Activated T-cell treated with anti-CD3 and anti-CD28 coated beads, Interleukin-2, amount 50 U/mL, for 72 hours (primary cell): ENCODE measurements at places on chromosomes 6 and 20. TPM values are rescaled to one million over a fixed set of nuclear protein-coding genes. Genes with fewer than 3 reads are reported as not detected.

GRCh38 chr6:168774381-168774780 is 333.4 kb downstream of the SMOC2 start:
- H3K36me3 ChIP-seq = peaks cover 1% of the 10 kb centered on the region
- H3K4me1 ChIP-seq = no peaks in the 10 kb centered on the region
- DNase-seq = no peak
- H3K27ac ChIP-seq = no peak overlapping the region

DNA sequence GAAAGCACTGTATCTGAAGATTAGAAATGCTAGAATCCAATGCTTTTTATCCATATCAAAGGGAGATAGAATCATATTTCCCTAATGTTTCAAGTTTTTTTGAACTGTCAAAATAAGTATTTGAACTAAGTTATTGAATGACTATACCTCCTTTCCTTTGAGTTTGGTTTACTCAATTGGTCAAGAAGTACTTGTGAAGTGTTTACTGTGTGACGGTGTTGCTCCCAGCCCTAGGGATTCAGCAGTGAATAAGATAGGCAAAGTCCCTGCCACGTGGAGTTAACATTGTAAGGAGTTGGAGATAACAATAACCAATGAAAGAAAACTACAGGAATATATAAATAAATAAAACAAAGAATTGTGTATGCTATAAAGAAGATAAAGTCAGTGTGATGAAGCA is 535.9 kb downstream of the FRK start:
- H3K27me3 ChIP-seq = no peaks in the 10 kb centered on the region
- H3K36me3 ChIP-seq = no peaks in the 10 kb centered on the region
- DNase-seq = no peak
- H3K4me3 ChIP-seq = no peak overlapping the region
- H3K4me1 ChIP-seq = no peaks in the 10 kb centered on the region
- no peak overlapping the region for H3K27ac ChIP-seq

GRCh38 chr6:33620158-33620855 is 815 bp upstream of the ITPR3 start:
- peaks cover 1% of the 10 kb centered on the region for H3K36me3 ChIP-seq
- H3K27ac ChIP-seq = peak overlapping the region; percentile 86
- H3K4me3 ChIP-seq = peak overlapping the region; percentile 98
- H3K4me1 ChIP-seq = peaks cover 64% of the 10 kb centered on the region

DNA sequence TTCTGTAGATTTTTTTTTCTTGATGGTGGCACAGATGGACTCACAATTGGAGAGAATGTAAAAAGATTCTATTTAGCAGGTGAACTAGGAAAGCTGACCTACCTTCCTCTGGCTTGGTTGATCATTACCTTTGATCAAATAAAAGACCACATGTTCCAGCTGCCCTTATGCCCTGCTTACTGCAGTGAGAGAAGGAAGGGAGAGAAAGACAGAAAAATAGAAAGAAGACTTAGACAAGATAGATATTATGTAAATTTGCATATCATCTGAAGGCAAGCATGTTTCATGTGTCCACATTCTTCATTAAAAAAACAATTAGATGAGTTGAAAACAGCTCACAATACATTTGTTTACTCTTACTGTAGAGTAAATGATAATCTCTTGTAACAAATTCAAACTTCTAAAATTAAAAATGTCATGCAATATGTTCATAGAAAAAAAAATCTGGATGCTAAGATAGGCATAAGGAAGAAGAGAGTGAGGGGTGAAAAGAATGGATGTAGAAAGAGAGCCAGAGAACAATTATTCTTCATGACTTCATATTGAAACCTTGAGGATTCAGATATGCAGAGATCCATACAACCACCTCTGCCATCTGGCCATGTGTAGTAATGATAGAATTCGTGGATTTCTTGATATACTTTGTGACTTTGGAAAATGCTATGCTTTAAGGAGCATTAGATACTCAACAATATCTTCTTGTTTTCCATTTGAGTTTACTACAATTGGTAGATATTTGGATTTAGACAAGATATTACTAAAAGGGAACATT is 71.7 kb downstream of the RFX6 start:
- no peaks in the 10 kb centered on the region for H3K36me3 ChIP-seq
- DNase-seq = no peak
- H3K27ac ChIP-seq = no peak overlapping the region
- no peak overlapping the region for H3K4me3 ChIP-seq
- H3K27me3 ChIP-seq = no peaks in the 10 kb centered on the region
- no peaks in the 10 kb centered on the region for H3K4me1 ChIP-seq

GRCh38 chr20:50879649-50880550 is 51.3 kb downstream of the ADNP start:
- H3K4me3 ChIP-seq = no peak overlapping the region
- H3K4me1 ChIP-seq = no peaks in the 10 kb centered on the region
- no peaks in the 10 kb centered on the region for H3K27me3 ChIP-seq
- H3K36me3 ChIP-seq = peaks cover 2% of the 10 kb centered on the region
- no peak overlapping the region for H3K27ac ChIP-seq

GRCh38 chr6:52077180-52077884 is 10.1 kb downstream of the PKHD1 start:
- H3K27me3 ChIP-seq = peaks cover 70% of the 10 kb centered on the region
- DNase-seq = no peak
- H3K36me3 ChIP-seq = no peaks in the 10 kb centered on the region

DNA sequence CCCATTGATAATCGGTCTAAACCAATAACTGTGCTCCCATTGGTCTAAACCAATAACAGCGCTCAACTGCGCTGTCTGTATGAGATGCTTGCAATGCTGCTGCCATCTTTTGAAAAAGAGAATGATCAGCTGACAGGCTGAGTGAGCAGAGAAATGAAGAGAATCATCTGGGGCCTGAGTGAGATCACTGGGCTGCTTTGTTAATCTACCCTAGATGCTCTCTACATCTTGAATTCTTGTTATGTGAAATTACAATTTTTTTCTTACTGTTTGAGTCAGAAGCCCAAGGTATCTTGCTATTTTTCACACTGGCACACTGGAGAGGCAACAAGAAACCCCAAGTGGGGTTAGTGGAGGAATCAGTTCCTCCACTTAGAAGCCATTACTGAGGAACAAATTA is 91.5 kb upstream of the GCM1 start:
- no peak overlapping the region for H3K4me3 ChIP-seq
- H3K4me1 ChIP-seq = peaks cover 51% of the 10 kb centered on the region
- H3K27ac ChIP-seq = no peak overlapping the region
- H3K36me3 ChIP-seq = peaks cover 5% of the 10 kb centered on the region
- no peaks in the 10 kb centered on the region for H3K27me3 ChIP-seq
- DNase-seq = no peak

MICB gene
- 22.3 TPM for total RNA-seq

CAPN11 gene
- total RNA-seq = 0.39 TPM

ADGRG6 gene
- total RNA-seq = 1.5 TPM
